Activated CD8-positive, alpha-beta T cell treated with anti-CD3 and anti-CD28 coated beads for 36 hours (primary cell): ENCODE measurements at places on chromosomes 12 and 14. TPM values are rescaled to one million over a fixed set of nuclear protein-coding genes. Genes with fewer than 3 reads are reported as not detected.
A peak's percentile ranks its signal among the peaks of the same experiment; 100 is the strongest.

The TPPP2 gene
- not detected for total RNA-seq

The KANSL2 gene
- 45.9 TPM for total RNA-seq

DNA sequence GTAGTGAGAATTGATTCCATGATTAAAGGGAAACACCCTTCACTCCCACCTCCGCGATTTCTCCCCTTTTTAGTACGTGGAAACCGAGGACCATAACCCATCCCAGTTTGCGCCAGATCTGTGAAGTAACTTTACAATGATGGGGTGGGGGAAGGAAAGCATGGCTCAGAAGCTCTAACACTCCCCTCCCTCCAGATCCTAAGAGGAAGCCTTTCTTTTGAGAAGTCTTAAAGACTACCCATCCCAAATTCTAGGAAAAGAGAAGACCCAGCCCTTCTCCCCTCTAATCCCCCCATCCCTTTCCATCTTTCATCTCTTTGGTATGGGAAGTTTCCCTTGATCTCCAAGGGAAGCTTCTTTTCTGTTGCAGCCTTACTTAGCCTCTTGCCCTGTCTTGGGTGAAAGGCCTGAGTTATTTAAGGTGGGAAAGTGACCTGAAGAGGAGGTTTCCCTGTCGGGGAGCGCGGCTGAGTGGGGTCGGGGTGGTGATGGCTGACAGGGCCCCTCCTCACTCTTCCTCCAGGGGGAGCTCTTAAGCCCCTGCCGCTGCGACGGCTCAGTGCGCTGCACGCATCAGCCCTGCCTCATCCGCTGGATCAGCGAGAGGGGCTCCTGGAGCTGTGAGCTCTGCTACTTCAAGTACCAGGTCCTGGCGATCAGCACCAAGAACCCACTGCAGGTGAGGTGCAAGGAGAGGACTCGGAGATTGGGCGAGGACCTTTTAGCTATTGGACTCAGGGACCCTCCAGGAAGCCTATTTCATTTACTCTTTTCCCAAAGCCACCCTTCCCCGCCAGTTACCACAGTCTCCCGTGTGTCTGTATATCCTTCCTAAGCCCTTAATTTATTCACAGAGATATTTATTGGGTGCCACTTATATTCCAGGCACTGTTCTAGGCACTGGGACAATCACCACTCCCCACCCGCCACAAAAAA, 1.8 kb downstream of the MARCHF9 start:
- H3K27ac ChIP-seq = peak overlapping the region; percentile 67
- H3K4me1 ChIP-seq = peaks cover 47% of the 10 kb centered on the region
- H3K27me3 ChIP-seq = no peaks in the 10 kb centered on the region
- peak overlapping the region; percentile 79 for H3K4me3 ChIP-seq
- peak; percentile 81 for DNase-seq

DNA sequence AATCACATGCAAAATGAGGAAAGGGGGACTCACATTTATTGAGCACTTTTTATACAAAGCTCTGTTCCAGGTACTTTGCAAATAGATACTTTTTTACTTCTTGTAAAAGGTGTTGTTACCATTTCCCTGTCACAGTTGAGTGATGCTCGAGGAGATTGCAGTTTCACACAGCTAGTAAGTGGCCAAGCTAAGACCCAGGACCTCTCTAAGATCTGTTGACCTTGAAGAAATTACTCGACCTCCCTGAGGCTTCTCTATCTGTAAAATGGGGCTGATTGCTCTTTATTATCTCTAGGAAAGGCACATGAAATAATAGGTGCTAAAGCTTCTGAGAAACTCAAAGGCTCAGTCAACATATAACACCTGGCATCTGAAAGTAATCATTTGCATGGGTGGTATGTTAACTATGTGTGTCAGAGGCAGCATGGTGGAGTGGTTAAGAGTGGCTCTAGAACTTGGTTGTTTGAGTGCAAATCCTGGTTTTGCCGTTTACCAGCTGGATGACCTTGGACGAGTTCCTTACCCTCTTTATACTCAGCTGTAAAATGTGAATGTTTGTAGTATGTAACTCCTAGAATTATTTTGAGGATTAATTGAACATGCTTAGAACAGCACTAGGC, 41.5 kb downstream of the IFT81 start:
- no peak for DNase-seq
- H3K4me3 ChIP-seq = no peak overlapping the region
- H3K27ac ChIP-seq = no peak overlapping the region
- H3K4me1 ChIP-seq = no peaks in the 10 kb centered on the region
- H3K27me3 ChIP-seq = no peaks in the 10 kb centered on the region

DNA sequence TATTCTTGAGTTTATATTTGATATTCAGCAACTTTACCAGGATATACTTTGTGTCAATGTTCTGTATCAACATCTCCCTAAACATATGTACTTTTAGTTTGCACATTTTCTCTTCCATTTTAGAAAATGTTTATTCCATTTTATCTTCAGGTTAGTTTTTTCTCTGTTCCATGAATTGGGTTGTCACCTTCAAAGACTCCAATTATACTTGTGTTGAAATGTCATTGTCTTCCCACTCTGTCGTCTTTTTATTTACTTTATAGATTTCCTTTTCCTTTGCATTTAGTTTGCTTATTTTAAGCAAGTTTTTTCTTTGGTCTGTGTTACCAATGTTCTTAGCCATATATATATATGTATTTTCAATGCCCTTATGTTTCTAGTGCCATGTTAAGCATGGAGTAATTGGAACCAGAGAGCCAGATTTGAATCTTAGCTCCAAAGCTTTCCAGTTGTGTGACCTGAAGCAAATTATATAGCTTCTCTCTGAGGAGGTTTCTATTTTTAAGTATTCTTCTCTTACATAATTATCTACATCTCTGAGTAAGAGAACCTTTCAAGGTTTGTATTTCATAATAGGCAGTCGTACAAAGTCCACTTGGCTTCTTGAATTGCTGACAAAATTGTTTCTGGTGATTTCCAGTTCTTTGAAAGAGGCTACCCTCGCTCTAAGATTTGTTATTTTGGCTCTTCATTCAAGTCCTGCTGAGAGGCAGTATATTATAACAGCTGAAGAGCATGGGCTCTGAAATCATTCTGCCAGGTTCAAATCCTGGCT, 85.8 kb upstream of the DYRK2 start:
- H3K4me1 ChIP-seq = no peaks in the 10 kb centered on the region
- DNase-seq = no peak
- H3K27me3 ChIP-seq = no peaks in the 10 kb centered on the region

DNA sequence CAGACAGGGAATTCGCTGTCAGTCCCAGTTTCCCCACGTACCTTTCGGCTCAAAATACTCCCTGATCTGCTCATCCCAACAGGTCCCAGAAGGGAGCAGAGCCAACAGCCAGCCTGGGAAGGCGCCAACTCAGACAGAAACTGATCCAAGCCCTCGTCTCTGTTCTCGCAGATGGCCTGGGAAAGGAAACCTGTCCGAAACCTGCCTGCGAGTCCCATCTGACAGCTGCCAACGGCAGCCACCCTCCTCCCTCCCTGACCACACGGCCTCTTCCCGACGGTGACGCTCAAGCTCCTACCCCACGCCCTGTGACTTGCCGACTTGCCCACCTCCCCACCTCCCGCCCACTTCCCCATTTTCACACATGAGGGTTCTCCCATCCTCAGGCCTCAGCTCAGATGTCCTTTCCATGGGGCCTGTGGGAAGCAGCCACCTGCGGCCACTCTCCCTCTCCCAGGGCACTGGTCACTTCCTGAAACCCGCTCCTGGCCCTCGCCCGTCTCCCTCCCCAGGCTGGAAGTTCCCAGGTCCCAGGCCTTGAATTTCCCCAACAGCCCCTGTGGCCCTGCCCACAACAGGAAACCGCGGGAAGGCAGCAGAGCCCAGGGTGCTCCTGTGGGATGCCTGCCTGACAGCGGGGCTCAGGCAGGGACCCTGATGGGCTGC, 60.9 kb upstream of the FBRSL1 start:
- peaks cover 21% of the 10 kb centered on the region for H3K4me1 ChIP-seq
- H3K27ac ChIP-seq = no peak overlapping the region
- no peaks in the 10 kb centered on the region for H3K27me3 ChIP-seq
- DNase-seq = no peak
- no peaks in the 10 kb centered on the region for H3K36me3 ChIP-seq
- no peak overlapping the region for H3K4me3 ChIP-seq

- H3K4me3 ChIP-seq = no peak overlapping the region
- no peaks in the 10 kb centered on the region for H3K4me1 ChIP-seq
- no peak for DNase-seq
- no peaks in the 10 kb centered on the region for H3K36me3 ChIP-seq
Observed at GRCh38 chr14:87251011-87251410, 742.0 kb downstream of the GALC start.

DNA sequence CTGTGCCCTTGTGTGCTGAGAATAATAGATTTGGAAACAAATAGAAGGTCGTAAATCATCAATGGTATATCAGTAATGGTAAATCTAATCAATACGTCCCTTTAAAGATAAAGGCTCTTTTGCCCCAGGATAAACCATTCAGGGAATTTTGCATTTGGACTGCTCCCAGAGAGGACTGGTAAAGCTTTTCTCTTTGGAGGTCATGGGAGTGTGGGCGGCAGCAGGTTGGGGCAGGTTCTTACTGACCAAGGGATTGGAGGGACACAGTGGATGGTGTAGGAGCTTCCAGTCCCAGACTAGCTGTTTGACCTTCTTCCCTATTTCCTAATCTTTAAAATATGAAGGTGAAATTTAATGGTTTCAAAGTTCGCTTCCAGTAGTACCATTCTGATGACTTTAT, 87.8 kb upstream of the NTF3 start:
- H3K27ac ChIP-seq = no peak overlapping the region
- peaks cover 8% of the 10 kb centered on the region for H3K27me3 ChIP-seq
- no peaks in the 10 kb centered on the region for H3K36me3 ChIP-seq
- no peak for DNase-seq
- no peaks in the 10 kb centered on the region for H3K4me1 ChIP-seq
- H3K4me3 ChIP-seq = no peak overlapping the region

DNA sequence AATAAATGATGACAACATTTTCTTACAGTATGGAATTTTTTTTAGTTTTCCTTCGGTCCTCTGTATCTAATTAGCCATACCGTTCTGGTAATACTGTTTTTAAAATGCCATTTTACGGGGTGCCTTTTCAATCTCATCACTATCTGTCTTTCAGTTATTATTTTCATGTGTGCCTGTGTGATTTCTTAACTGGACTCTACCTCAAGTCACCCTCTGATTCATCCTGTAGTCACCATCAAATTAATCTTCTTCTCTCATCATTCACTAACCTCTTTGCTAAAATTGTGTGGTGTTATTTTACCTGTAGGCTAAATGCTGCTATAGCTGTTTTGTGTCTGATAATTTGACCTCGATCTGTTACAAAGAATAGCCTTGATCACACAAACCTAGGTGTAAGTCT, 16.0 kb upstream of the CCT2 start:
- H3K27me3 ChIP-seq = no peaks in the 10 kb centered on the region
- no peak overlapping the region for H3K4me3 ChIP-seq
- peak overlapping the region; percentile 7 for H3K27ac ChIP-seq
- no peak for DNase-seq

- no peak overlapping the region for H3K27ac ChIP-seq
- H3K36me3 ChIP-seq = no peaks in the 10 kb centered on the region
- DNase-seq = no peak
- no peak overlapping the region for H3K4me3 ChIP-seq
Observed at GRCh38 chr12:67747869-67748742, 99.6 kb downstream of the DYRK2 start.

- no peak overlapping the region for H3K4me3 ChIP-seq
- peaks cover 17% of the 10 kb centered on the region for H3K4me1 ChIP-seq
- H3K27me3 ChIP-seq = no peaks in the 10 kb centered on the region
- peaks cover 41% of the 10 kb centered on the region for H3K36me3 ChIP-seq
- peak; percentile 51 for DNase-seq
Observed at GRCh38 chr14:77554207-77554606, 55.6 kb upstream of the ISM2 start.

GRCh38 chr12:70002912-70003255, 177.9 kb downstream of the MYRFL start:
- no peak overlapping the region for H3K4me3 ChIP-seq
- H3K27ac ChIP-seq = no peak overlapping the region
- no peak for DNase-seq
- H3K27me3 ChIP-seq = peaks cover 5% of the 10 kb centered on the region
- no peaks in the 10 kb centered on the region for H3K4me1 ChIP-seq

- no peaks in the 10 kb centered on the region for H3K36me3 ChIP-seq
- no peak overlapping the region for H3K4me3 ChIP-seq
- no peaks in the 10 kb centered on the region for H3K4me1 ChIP-seq
- DNase-seq = no peak
- no peaks in the 10 kb centered on the region for H3K27me3 ChIP-seq
Observed at GRCh38 chr12:23771240-23771949, 178.1 kb downstream of the SOX5 start.

GRCh38 chr14:84208451-84208850, 1321.5 kb upstream of the FLRT2 start:
- H3K36me3 ChIP-seq = no peaks in the 10 kb centered on the region
- H3K27ac ChIP-seq = no peak overlapping the region
- no peaks in the 10 kb centered on the region for H3K27me3 ChIP-seq
- no peaks in the 10 kb centered on the region for H3K4me1 ChIP-seq
- no peak overlapping the region for H3K4me3 ChIP-seq
- no peak for DNase-seq

- H3K4me3 ChIP-seq = no peak overlapping the region
- DNase-seq = no peak
- no peaks in the 10 kb centered on the region for H3K4me1 ChIP-seq
- H3K36me3 ChIP-seq = peaks cover 14% of the 10 kb centered on the region
Observed at GRCh38 chr14:35855876-35856481, 29.8 kb downstream of the BRMS1L start.

GRCh38 chr12:76515271-76515670, 44.3 kb downstream of the OSBPL8 start:
- no peak overlapping the region for H3K27ac ChIP-seq
- peaks cover 34% of the 10 kb centered on the region for H3K36me3 ChIP-seq
- H3K27me3 ChIP-seq = no peaks in the 10 kb centered on the region

DNA sequence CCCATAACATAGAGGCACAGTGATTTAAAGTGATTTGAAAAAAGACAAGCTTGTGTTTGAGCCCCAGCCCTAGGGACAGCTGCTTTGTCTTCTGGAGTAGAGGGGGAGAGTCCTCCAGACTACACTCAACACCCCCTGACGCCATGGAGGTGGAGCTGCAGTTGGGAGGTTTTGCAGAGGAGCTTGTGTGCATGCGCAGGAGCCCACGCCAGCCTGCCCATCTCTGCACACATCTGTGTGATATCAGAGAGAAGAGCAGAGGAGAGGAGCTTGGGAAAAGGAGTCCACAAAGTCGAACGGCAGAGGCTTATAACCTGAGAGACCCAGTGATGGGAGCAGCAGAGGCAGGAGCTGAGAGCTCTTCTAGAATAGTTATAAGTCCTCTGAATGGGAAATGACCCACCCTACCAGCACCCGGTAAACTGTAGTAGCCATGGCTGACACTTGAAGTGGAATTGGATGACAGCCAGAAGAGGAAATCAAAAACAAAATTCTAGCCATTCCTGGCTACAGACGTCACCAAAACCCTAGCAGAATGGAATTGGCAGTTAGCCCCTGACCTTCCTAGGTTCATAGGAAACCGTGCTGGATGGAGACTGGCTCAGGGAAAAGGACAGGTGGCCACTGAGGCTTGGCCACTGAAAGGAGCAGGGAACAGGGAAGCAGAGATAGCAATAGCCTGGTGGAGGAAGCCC, 185.1 kb upstream of the VASH1 start:
- no peak for DNase-seq
- H3K36me3 ChIP-seq = no peaks in the 10 kb centered on the region
- no peak overlapping the region for H3K27ac ChIP-seq
- no peaks in the 10 kb centered on the region for H3K27me3 ChIP-seq
- no peak overlapping the region for H3K4me3 ChIP-seq
- H3K4me1 ChIP-seq = no peaks in the 10 kb centered on the region
